ENCODE measurements at places on chromosomes 12 and 14.

DNA sequence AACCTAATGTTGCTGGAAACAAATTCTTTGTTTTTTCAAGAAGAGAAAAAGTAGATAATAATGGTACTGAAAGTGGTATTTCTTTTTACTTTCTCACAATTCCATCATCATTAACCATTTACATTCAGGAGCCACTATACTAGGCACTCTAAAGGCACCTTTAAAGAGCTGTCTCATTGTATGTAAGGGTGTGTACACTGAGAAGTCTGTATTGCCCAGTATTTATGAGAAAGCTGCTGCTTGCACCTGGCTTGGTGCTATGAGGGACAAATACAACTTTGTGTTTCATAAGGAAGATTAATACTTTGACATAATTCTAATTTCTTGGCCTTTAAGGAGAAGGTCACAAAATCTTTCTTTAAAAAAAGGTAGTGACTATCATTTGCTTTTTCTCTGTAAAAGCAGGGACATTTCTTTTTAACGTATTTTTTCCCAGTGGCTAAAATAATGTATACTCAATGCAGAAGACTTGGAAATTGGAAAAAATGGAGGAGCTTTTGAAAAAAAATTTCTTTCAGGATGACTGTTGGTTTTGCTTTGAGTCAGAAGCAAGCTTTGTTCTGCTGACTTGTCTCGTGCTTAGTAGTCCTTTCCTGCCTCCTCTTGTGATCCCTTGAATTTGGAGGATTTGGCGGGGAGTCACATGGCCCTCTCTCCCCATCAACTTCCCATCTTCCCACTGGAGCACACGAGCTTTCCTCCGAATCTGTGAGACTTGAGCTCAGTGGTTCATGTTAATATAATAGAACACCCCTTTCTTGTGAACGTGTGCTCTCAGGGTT, 50.1 kb downstream of the RASSF3 start:
- no peak for DNase-seq

DNA sequence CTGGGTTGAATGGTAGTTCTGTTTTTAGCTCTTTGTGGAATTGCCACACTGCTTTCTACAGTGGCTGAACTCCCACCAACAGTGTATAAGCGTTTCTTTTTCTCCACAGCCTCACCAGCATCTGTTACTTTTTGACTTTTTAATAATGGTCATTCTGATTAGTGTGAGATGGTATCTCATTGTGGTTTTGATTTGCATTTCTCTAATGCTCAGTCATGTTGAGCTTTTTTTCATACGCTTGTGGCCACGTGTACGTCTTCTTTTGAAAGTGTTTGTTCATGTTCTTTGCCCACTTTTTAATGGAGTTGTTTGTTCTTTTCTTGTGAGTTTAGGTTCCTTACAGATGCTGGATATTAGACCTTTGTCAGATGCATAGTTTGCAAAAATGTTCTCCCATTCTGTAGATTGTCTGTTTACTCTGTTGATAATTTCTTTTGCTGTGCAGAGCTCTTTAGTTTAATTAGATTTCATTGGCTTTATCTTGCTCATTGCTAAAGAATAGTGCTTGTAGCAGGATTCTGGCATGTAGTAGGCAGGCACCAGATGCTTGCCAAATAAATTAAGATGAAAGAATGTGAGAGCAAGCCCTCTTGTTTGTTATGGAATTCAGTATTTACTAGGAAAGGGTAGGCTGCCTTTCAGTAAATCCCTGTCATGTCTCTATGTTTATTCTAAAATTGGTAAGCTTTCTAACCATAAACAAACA, 86.8 kb downstream of the PDE3A start:
- no peak for DNase-seq

GRCh38 chr12:64840949-64841717, 16.7 kb downstream of the TBC1D30 start:
- no peak for DNase-seq

- DNase-seq, result no peak
Measured at GRCh38 chr14:23566778-23567185, 809 bp downstream of the AP1G2 start.

DNA sequence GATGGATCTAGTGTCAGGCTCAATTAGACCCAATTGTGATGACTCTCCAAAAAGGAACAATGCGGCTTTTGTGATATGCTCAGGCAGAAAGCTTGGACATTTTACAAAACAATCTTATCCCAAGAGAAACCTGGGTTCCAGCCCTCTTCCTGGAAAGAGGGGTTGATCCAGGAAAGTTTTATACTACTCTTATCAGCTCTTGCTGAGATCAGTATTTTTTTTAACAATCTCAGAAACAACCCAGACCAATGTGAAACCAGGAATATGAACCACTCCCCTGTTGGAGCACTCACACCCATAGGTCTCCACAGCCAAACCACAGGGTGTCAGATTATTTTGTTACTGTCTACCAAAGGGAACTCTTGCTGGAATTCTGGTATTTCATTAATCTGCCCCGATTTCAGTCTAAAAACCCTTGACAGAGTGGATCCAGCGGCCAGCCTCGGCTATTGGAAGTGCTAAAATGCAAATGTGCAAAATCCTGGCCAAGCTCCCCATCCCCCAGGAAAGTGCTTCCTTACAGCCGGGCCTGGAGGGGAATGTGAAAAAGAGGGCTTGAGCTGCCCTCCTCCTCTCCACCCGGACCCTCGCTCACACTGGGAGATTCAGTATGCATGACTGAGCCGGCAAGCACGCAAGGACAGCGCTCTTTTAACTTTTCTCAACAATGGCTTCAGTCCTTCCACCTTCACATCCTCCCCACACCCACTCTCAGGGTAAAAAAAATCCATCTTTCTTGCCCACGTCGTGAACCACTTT, 4.0 kb downstream of the FBXL14 start:
- no peak for DNase-seq

All from right renal cortex interstitium (tissue), 3 donors.